H54 (cell line): ENCODE measurements at places on chromosomes 6 and 20.

DNA sequence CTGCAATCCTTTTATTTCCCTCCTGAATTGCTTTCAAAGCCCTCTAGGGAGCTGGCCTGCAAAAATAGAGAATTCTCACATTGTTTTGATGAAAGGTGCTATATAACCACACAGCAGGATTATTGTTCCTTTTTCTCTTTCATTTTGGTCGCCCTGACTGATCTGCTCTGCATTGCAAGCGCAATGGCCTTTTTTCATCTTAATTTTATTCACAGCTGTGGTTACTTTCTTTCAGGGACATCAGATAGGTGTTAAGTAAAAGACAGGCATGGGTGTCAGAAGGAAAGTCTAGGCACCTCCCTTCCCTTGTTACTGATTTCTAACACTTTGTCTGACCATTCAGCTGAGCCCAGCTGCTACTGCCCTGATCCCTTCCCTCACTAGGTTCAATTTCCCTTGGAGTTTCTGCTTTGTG is 850.5 kb upstream of the MAP3K7 start:
- no peak for DNase-seq

DNA sequence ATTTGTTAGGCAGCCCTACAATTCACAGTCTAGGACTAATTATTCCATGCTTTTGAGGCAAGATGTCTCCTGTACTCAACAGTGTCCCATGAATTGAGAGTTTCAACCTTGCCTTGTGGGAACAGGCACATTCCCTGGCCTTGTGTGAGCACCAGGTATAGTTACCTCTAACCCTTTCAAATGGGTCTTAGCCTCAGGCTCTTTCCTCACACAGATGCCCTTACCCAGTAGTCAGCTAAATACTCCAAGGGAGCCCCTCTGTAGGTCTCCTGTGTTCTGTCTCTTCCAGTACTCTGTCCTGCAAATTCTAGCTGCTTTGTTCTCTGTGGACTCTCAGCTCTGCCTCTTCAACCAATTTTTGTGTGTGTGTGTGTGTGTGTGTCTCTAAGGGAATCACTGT is 135.3 kb downstream of the ZFAND3 start:
- DNase-seq: no peak

DNA sequence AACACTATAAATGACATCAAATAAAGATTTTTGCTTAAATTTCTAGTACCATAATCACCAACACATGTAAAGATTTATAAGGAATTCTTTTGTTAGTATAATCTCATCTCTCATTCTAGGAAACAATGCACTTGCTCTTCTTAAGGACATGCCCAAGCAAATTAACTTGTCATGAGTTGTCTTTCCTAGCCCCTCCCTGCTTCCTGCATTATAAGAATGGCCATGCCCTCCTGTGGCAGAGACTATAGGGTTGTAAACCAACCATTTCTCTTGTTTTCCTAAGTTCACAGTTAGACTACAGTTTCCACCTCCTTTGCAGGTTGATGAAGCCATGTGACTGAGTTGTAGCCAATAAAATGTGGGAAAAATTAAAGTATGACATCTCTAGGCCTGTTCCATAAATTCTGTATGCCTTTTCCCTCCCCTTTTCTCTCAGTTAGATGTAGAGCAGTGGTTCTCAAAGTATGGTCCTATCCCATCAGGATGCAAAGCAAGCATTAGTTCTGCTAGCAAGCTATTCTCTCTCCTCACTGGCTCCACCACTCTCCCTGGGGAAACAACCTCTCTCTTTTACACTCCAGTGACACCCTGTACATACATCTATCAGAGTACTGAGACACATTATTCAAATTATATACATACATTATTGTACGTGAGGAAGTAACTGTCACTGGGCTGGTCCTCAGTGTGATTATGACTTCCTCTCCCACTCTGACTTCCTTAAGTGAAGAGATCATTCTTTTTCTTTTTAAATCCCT is 295.0 kb downstream of the PKHD1 start:
- no peak for DNase-seq

DNA sequence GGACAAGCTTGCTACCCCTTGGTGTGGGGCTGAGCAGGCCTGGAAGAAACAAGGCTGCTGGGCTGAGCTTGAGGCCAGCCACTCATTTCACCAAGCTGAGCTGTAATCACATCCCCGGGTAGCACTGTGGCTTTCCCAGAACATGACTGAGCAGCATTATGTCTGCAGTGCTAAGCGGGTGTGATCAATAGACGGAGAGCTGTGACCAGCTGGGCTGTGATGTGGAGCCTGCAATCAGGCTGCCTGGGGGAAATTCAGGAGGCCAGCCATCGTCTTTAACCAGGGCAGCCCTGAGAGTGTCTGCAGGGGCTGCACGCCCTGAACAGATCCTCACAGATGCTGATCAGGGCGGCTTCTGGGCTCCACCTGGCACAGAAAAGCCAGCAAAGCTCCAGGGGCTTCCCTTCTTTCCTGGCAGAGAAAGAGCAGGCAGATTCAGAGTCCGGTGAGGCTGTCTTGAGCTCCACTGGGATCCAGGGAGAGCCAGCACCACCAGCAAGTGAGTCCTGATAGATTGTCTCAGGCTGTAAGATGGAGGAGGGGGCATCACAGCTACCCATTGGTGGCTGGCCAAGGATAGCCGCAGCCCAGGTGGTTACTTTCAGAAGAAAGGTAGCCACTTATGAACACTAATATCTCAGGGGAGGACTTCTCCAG is 165.9 kb downstream of the NRN1 start:
- no peak for DNase-seq

DNA sequence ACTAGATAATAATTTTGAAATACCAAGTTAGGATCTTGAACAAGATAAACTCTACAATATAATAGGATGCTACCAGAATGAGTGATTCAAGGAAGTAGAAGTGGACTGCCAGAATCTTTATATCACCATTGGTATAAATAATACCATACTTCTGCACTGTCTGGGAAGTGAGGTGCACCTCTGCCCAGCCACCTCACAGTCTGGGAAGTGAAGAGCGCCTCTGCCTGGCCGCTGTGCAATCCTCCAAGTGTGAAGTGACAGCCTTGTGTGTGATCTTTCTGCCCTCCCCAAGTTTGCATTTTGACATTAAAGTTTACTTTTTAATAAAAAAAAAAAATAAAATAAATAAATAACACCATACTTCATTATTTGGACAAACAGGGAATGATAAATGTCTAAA is 18.8 kb downstream of the LATS1 start:
- no peak for DNase-seq

- no peak for DNase-seq
Measured at GRCh38 chr20:53714524-53714923, 120.9 kb upstream of the ZNF217 start.

DNA sequence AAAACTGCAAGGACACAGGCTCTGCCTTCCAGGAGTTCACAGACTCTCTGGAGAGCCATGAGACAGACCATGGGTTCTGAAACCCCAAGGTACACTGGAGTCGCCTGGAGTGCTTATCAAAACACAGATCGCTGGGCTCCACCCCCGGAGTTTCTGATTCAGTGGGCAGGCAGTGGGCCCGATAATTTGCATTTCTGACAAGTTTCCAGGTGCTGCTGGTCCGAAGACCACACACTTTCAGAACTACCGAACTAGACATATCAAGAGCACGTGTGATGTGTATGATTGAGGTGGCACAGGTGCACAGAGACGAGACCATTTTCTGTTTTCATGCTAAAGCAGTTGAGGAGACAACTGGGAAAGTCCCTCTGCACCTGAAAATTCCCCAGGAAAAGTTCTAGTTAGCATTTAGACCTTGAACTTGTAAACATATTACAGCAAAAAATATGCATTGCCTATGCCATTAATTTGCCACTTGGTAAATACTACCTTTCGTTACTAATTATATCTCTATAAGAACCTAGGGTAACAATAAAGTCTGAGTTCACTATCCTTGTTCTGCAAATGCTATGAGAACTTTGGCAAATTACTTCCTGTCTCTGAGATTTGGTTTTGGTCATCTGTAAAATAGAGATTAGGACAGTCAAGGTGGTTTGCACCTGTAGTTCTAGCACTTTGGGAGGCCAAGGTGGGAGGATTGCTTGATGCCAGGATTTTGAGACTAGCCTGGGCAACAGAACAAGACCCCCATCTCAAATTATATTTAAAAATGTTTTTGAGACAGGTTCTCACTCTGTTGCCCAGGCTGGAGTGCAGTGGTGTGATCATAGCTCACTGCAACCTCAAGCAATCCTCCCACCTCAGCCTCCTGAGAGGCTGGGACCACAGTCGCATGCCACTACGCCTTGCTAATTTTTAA is 14.3 kb upstream of the PIM1 start:
- DNase-seq: no peak

GRCh38 chr20:31937820-31938219 is 14.0 kb downstream of the PDRG1 start:
- DNase-seq: no peak

DNA sequence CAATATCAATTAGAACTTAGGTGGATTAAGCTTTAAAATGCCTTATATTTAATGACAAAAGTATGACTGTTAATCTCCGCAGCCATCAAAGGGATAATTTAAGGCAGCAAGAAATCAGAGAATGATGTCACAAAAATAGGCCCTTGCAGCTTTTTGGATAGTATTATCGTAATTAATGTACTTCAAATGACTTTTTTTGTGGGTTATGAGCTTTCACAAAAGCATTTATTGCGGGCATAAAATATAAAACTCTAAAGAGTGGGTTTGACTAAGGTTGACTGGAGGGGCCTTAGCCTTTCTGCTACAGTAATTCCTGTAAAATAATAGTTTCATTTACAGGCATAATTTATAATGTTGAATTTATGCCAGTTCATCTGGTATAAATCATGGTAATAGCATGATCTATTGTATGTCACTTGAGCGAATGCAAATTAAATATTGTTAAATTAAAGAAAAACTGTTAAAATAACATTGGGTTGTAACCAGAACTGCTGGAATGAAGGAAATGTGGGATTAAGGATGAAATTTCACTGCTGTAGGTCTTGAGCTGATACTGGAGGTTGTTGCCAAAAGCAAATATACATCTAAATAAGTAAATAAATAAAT is 78.5 kb upstream of the ZFP64 start:
- no peak for DNase-seq

- DNase-seq: no peak
Measured at GRCh38 chr6:101454106-101454676, 60.7 kb downstream of the GRIK2 start.

GRCh38 chr20:6680854-6681253 is 86.6 kb upstream of the BMP2 start:
- no peak for DNase-seq

- DNase-seq: no peak
Measured at GRCh38 chr20:46303176-46303956, 4.9 kb downstream of the CDH22 start.

DNA sequence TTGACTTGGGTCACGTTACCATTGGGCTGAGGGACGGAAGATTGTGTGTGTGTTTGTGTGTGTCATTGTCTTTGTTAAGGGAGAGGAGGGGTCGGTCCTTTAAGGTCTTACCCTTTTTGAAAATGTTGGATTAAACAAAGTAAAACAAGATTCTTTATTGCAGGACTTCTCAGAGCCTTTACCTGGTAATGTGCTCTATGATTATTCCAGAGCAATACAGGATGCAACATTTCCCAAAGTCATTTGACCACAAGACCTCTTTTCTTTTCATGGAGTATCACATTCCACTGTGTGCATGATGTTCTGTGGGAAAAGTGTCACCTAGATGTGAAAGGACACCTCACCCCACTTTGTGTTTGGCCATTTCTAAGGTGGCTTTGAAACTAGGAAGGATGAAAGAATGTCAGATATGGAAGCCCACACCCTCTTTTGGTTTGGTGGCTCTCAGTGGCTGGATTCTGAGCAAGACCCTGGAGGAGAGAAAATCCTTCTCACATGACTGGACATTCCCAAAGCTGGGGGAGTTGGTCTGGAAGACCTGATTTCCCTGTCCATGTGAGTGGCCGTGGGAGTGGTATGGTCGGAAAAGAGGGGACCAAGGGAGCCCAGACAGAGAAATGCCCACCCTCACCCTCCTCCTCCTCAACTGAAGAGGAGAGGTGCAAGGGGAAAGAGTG is 18.2 kb upstream of the ZNF831 start:
- DNase-seq: no peak

DNA sequence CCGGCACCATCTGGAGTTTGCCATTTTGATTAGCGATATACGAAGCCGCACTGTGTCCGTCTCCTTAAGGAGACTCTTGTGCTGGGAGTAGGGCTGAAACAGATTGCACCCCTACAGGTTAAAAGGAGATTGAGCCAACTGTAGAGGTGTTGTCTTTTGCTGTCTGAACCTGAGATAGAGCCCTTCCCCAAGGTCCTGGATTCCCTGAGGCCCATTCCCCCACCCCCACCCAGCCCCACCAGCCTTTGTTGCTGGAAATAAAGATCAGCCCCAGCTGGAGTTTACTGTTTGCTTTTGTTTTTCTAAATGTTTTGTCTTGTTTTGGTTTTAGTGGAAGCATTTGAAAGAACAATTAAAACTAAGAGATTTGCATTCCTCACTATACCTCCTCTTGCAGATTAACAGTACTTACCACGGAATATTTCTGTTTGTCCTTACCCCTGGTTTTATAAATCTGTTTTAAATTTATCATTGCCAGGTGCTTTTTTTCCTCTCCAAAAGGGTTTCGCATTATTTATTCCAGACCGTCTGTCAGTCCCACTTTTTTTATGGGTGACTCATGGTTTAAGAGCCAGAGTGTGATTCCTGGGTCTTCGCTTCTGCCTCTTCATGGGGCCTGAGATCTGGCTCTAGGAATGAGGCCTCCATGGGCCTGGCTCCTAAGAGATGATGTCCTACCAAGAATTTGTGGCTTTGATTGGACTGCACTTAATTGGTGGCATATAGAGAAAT is 169.2 kb downstream of the DTNBP1 start:
- DNase-seq: no peak

DNA sequence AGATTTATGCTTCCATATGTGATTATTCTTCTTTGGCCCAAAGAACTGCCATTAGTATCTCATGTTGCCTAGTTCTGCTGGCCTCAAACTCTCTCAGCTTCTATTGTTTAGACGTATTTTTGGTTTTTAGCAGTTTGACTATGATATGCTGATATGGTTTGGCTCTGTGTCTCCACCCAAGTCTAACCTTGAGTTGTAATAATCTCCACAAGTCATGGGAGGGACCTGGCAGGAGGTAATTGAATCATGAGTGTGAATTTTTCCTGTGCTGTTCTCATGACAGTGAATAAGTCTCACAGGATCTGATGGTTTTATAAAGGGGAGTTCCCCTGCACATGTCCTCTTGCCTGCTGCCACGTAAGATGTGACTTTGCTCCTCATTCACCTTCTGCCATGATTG is 96.7 kb upstream of the ARG1 start:
- no peak for DNase-seq

- DNase-seq: no peak
Measured at GRCh38 chr6:659716-660581, 3.0 kb upstream of the HUS1B start.

GRCh38 chr20:37934634-37935375 is 31.9 kb downstream of the VSTM2L start:
- DNase-seq: no peak

DNA sequence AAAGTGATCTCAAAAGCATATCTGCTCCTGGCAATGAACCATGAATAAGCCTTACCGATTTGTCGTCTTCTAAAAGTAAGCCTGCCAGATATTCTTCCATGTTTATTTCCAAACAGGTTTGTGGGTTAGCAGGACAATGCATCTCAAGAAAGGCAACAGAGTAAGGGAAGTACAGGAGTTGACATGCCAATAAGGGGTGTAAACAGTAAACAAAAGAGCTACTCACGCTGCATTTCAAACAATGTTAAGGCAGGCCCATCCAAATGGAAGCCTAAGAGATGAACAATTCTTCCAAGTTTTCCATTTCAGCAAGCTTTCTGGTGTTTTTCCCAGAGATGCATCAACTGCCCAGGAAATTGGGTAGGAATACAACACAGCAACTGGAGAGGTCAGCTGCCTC is 27.8 kb upstream of the CRIP3 start:
- no peak for DNase-seq

- no peak for DNase-seq
Measured at GRCh38 chr6:167956983-167957492, 40.4 kb upstream of the KIF25 start.
